Muscle of leg (tissue), 16 donors: ENCODE measurements at places on chromosomes 6 and 20.
A peak's percentile ranks its signal among the peaks of the same experiment; 100 is the strongest.

GRCh38 chr6:110404607-110405006, 10.8 kb downstream of the DDO start:
- no peak for DNase-seq

- peak; percentile 71 for DNase-seq
Observed at GRCh38 chr6:35687658-35688604, 784 bp downstream of the FKBP5 start.

- peak; percentile 71 for DNase-seq
Observed at GRCh38 chr6:168536665-168537539, 95.9 kb downstream of the SMOC2 start.

DNA sequence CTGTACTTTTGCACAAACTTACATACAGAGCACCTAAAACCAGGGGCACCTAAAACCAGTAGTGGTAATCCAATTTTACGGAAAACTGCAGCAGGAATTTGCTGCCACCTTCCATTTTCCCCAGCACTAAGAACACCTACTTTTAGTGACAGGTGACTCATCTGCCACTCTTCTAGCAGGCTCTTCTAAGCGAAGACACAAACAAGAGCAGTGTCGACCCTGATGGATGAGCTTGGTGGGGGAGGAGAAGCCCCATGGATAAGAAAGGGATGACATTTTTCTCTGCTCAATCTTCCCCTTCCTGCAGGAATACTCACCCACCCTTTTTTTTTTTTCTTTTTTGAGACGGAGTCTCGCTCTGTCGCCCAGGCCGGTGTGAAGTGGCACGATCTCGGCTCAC, 116.9 kb downstream of the GMPR start:
- no peak for DNase-seq

DNA sequence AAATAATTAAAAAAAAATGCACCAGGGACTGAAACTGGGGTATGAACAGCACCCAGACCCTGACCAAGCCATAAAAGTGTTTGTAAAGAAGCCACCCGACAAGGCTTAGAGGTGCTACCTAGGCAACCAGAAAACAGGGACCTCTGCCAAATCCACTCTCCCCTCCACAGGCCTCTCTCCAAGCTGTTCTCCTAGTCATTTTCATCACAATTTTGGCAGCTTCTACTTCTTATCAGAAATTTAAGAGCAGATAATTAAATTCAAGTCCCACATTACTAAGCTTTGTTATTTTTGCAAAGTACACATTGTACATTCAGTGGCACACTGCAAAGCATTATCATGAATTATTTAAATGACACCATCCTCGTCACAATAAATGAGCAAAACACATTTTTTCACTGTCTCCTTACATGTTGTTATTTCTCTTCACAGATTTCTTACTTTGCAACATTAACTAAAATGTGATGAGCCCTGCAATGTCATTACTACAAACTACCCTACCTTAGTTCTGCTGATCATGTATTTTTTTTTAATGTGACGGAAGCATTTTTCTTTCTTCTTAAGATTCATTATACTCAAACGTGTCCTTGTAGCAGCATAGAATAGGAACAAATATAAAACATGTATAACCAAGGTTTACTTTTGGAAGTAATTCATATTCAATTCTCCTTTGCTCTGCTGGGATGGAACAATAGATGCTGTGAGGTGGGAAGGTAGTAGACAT, 38.1 kb downstream of the ECT2L start:
- DNase-seq = peak; percentile 71

- no peak for DNase-seq
Observed at GRCh38 chr20:34544109-34544796, 14.3 kb upstream of the MAP1LC3A start.

- no peak for DNase-seq
Observed at GRCh38 chr20:63364801-63365585, 3.8 kb upstream of the CHRNA4 start.

- DNase-seq = peak; percentile 71
Observed at GRCh38 chr6:159979136-159979874, 10.4 kb downstream of the IGF2R start.
